B cell (primary cell): ENCODE measurements at places on chromosomes 3 and 15. TPM values are rescaled to one million over a fixed set of nuclear protein-coding genes. Genes with fewer than 3 reads are reported as not detected.

DNA sequence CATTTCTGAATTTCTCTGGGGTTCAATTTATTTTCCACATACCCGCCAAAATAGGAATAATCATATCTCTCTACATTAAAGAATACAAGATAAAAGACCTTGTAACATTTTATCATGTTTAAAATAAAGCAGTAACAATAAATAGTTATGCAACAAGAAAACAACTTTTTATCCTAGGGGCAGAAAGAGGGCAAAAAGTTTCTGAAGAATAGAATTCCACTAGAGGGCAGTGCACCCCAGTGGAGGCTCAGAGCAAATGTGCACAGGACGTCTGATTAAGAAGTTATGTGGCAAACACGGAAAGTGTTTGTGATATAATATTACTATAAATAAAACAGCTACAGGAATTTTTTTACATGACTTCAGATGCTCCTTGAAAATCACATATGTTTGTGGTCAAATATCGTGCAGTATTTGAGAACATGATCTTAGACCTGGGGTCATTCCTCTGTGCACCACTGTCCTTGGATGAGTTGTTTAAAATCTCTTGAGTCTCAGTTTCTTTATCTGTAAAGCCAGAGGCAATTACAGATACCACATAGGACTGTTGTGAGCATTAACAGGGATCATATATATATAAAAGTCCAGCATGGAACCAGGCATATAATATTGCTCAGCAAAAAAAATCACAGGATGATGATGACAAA is 13.2 kb upstream of the PIK3R4 start:
- H3K27me3 ChIP-seq = no peaks in the 10 kb centered on the region
- no peak overlapping the region for H3K27ac ChIP-seq

- H3K27ac ChIP-seq = no peak overlapping the region
- no peak for DNase-seq
- H3K4me1 ChIP-seq = no peaks in the 10 kb centered on the region
- no peaks in the 10 kb centered on the region for H3K27me3 ChIP-seq
- H3K36me3 ChIP-seq = peaks cover 46% of the 10 kb centered on the region
These were observed 18.6 kb downstream of the MTHFS start for GRCh38 chr15:79878078-79878705.

- no peaks in the 10 kb centered on the region for H3K27me3 ChIP-seq
- H3K4me1 ChIP-seq = peaks cover 21% of the 10 kb centered on the region
- no peak overlapping the region for H3K27ac ChIP-seq
These were observed 74.5 kb downstream of the FOXP1 start for GRCh38 chr3:71509066-71509465.

DNA sequence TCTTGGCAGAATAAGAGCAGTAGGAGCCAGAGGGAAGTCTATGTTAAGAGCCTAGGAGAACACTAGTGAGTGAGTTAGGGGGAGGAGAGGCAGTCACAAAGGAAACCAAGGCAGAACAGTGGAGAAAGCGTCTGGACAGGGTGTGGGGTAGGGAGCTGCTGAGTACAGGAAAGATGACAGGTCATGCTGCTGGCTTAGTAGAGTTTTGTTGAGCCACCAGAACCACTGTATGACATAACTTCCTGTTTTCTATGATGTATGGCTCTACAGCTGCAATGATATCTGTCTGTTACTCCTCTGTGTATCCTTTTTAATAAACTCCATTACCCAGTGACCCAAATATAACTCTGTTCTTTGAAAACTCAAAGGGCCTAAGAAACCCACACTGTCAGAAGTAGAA is 10.6 kb upstream of the STT3B start:
- H3K27ac ChIP-seq = no peak overlapping the region
- no peaks in the 10 kb centered on the region for H3K4me1 ChIP-seq
- no peaks in the 10 kb centered on the region for H3K27me3 ChIP-seq
- no peak overlapping the region for H3K4me3 ChIP-seq

PRSS50 gene
- total RNA-seq = 0.10 TPM in 1 of 2 replicates, not detected in the other

NCEH1 gene
- total RNA-seq = 7.7 and 8.6 TPM in 2 replicates

- no peaks in the 10 kb centered on the region for H3K27me3 ChIP-seq
- peaks cover 23% of the 10 kb centered on the region for H3K36me3 ChIP-seq
- no peak for DNase-seq
- H3K4me3 ChIP-seq = peak overlapping the region; percentile 100
- peaks cover 69% of the 10 kb centered on the region for H3K4me1 ChIP-seq
These were observed 75.0 kb upstream of the CGNL1 start for GRCh38 chr15:57301307-57301706.

GRCh38 chr15:83219026-83219425 is 11.4 kb upstream of the HDGFL3 start:
- H3K4me3 ChIP-seq = no peak overlapping the region
- no peaks in the 10 kb centered on the region for H3K4me1 ChIP-seq
- no peaks in the 10 kb centered on the region for H3K27me3 ChIP-seq

- no peak overlapping the region for H3K27ac ChIP-seq
- H3K4me1 ChIP-seq = no peaks in the 10 kb centered on the region
- no peak overlapping the region for H3K4me3 ChIP-seq
- no peak for DNase-seq
- H3K36me3 ChIP-seq = no peaks in the 10 kb centered on the region
These were observed 27.9 kb downstream of the C3orf18 start for GRCh38 chr3:50539356-50540286.

DNA sequence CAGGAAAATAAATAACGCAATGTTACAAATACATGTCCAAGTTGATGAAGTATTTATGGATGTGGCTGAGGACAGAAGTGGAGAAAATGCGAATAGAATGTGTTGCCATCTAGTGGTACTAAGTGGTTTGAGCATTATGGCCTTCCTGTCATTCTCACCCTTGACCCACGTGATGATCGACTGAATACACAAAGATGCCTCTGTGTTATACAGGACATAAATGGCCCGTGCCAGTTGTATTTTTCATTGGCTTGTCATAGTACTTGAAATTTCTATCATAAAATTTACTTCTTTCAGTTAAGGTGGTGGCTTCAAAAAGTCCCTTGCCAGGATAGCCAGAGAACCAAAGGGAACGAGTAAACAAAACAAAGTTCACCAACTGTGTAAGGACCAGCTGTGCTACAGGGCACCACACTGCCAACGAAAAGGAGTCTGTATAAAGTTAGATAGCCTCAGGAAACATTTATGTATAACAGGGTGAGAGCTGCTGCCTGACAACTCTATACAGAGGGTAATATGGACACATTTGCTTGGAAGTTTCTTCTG is 103.7 kb downstream of the MYH15 start:
- H3K27ac ChIP-seq = peak overlapping the region; percentile 16
- peak; percentile 78 for DNase-seq
- H3K4me1 ChIP-seq = peaks cover 26% of the 10 kb centered on the region
- no peaks in the 10 kb centered on the region for H3K27me3 ChIP-seq

ESYT3 gene
- not detected in 2 replicates for total RNA-seq

LRRK1 gene
- total RNA-seq = 53.0 and 55.5 TPM in 2 replicates

DNA sequence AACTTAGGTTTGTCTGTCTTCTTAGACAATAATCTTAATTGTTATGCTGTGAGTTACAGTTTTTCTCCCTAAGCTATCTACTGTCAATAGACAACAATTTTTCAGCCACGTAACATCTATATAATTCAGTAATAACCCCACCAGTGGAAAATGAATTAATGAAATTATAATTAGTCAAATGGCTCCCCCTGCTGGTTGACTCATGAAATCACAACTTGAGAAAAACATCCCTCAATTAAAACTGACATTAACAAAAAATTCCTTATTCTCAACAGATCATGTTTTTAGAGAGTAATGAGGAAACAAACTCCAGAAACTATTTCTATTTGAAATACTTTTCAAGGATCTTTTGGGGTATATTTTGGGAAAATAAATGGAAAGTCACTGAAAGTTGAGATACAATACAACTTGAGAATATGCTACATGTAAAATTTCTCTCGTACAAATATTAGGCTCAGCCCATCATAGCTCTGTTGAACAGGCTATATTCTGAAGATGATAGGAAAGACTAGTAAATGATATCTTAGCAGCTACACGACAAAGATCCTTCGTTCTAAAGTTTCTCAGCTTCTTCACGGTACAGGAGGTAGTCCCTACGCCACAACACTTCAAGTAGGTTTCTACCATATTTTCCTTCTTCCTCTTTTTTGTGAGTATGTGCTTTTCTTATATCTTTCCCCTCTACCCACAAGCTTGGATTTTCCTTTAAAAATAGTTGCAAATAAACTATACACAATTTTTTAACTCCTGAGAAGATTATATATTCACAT is 20.7 kb downstream of the PPP1R2 start:
- peak; percentile 63 for DNase-seq
- H3K36me3 ChIP-seq = peaks cover 53% of the 10 kb centered on the region
- peaks cover 7% of the 10 kb centered on the region for H3K4me1 ChIP-seq
- H3K4me3 ChIP-seq = no peak overlapping the region

GRCh38 chr15:71678191-71678590 is 132.2 kb upstream of the NR2E3 start:
- H3K27ac ChIP-seq = no peak overlapping the region
- no peaks in the 10 kb centered on the region for H3K4me1 ChIP-seq
- H3K27me3 ChIP-seq = no peaks in the 10 kb centered on the region

SKOR1 gene
- total RNA-seq = 0.32 and 0.67 TPM in 2 replicates

DNA sequence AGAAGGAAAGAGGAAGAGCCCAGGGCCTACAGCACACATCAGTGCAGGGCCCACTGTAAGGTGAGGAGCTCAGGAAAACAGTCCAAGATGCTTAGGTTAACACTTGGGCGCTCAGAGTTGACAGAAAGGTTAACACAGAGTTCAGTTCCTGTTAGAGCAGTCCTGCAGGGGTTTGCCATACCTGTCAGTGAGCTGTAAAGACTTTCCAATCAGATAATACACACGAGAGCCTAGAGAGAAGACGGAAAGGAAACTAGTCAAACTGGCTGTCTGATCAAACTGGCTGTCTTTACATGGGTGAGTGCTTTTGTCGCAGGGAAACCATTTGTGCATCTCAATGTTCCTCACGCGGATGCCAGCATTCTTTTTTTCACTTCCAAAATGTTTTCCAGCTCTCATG is 61.4 kb upstream of the ARHGEF26 start:
- H3K4me1 ChIP-seq = no peaks in the 10 kb centered on the region
- no peak overlapping the region for H3K4me3 ChIP-seq
- DNase-seq = no peak
- H3K27me3 ChIP-seq = no peaks in the 10 kb centered on the region
- H3K36me3 ChIP-seq = no peaks in the 10 kb centered on the region
- no peak overlapping the region for H3K27ac ChIP-seq

DNA sequence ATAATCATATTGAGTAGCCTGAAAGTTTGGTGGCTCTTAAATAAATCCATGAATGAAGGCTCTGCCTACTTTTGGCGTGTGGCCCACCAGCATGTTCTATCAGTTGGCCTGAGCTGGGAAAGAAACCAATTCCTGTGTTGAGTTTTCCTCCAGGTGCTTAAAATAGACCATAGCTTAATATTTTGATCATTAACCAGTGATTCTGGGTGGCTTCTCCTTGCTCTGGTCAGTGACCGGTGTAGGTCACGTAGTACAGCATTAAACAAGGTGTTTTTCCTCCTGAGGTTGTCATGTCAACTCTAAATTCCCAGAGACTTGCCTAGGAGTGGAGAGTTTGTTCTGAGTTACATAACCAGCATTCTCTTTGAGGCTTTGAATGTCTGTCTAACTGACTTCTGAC is 1.3 kb downstream of the HHLA2 start:
- H3K4me1 ChIP-seq = peaks cover 16% of the 10 kb centered on the region
- no peak overlapping the region for H3K4me3 ChIP-seq
- no peaks in the 10 kb centered on the region for H3K27me3 ChIP-seq
- no peaks in the 10 kb centered on the region for H3K36me3 ChIP-seq
- no peak for DNase-seq

COL6A5 gene
- not detected in 2 replicates for total RNA-seq

DNA sequence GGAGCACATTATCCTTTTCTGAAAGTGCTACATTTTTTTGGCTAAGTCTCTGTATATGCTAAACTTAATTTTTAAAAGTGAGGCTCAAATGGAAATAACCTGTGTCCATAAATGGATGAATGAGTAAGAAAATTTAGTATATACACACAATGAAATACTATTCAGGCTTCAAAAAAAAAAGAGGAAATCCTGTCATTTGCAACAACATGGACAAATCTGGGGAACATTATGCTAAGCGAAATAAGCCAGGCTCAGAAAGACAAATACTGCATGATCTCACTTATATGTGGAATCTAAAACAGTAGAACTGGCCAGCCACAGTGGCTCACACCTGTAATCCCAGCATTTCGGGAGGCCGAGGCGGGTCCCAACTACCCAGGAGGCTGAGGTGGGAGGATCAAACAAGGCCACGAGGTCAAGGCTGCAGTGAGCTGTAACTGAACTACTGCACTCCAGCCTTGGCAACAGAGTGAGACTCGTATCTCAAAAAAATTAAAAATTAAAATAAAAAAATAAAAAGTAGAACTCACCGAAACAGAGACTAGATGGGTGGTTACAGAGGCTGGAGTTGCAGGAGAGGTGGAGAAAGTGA is 25.8 kb downstream of the CCDC12 start:
- no peak overlapping the region for H3K4me3 ChIP-seq
- DNase-seq = no peak
- H3K4me1 ChIP-seq = peaks cover 80% of the 10 kb centered on the region

DNA sequence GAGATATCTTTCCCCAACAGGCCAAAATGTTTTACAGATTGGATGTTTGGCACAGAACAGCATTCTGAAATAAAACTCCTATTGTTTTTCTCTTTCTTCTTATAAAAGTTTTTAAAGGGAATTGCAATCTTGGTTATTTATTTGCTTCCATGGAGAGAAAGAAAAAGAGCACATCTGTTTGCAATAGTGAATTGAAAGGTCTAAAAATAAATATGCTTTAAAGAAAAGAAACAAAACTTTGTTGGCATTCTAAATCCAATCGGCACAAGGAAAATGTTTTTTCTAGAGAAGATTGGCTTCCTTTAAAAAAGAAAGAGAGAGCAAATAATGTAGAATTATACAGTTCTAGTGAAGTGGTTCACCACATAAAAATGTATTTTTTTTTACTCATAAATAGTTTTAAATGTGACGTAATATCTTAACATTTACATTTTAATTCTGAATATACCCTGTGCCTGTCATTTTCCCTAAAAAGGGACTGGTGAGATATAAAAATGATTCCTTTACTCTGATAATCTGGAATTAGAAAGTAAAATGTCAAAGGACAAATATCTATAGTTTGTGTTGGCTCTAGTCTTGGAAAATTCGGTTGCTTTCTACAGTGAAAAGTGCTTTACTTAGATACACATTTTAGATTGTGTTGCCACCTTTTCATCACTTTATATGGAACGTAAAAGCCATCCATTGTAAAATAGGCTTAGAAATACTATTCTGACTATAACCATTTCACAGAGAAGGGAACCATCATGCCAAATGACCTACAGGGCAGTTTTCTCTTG is 257.4 kb upstream of the CBLB start:
- DNase-seq = no peak
- H3K27ac ChIP-seq = no peak overlapping the region
- H3K36me3 ChIP-seq = no peaks in the 10 kb centered on the region
- no peaks in the 10 kb centered on the region for H3K27me3 ChIP-seq
- H3K4me1 ChIP-seq = no peaks in the 10 kb centered on the region
- no peak overlapping the region for H3K4me3 ChIP-seq
